ENCODE measurements at places on chromosomes 5 and 9. TPM values are rescaled to one million over a fixed set of nuclear protein-coding genes. Genes with fewer than 3 reads are reported as not detected.

RNF183 gene
- total RNA-seq, result not detected

DNA sequence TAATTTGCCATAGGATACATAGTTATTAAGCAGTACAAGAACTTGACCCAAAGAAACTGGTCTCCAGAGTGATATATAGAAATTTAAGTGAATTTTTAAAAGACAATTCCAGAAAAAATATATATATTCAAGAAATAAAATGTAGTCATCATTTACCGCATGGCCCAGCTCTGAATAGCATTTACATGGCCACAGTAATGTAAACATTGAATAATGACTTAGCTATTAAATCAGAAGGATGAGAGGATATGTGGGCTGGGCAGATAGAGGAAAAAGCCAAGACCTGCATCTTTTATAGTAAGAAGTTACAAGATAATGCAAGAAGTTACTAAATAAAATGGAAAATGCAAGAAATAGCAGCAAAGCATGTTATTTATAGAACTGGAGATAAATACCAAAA lies 405.2 kb upstream of the WWC1 start:
- DNase-seq, result peak; percentile 31

DNA sequence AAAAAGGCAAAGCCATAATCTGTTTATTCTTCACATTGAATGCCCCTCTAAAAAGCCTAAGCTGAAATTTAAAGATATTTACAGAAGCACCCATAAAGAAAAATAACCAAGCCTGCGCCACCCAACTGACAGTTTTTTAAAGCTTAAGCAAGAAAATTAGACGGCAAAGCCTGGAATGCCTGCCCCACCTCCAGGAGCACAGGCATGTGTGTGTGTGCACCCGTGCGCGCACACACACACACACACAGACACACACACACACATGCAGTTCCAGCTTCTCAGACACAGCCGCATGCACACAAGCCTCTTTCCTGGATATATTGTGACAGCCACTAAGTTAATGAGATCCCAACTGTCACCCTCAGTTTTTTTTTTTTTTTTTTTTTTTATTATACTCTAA lies 88.2 kb downstream of the FRMD3 start:
- no peak for DNase-seq

DNA sequence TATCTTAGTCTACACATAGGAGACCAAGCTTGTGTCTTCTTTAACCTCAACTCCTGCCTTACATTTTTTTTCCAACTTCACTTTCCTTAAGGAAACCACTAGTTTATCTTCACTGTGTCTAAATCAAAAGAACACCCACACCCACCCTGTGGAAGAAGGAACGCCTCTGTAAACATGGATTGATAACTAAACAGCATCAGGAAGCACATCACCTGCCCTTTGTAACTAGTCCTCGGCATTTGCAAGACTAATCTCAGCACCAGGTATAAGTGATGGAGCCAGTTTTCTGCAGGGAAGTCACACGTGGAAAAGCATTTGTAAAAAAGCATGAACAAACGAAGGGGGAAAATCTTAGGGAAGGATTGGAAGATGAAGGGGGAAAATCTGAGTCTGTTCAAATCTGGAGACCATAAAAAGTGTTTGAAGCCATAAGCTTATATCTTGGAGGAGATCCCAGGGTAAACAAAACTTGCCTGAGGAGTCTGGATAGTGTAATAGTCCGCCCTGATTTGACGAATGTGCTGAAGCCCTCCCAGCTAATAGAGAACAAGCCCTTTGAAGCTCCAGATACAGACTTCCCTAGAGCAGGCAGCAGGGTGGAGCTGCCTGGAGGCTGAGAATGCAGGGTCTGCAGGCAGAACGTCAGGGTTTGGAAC lies 117.3 kb upstream of the LHFPL2 start:
- no peak for DNase-seq

GRCh38 chr5:36777105-36777757 lies 99.3 kb upstream of the NIPBL start:
- DNase-seq, result peak; percentile 4

DNA sequence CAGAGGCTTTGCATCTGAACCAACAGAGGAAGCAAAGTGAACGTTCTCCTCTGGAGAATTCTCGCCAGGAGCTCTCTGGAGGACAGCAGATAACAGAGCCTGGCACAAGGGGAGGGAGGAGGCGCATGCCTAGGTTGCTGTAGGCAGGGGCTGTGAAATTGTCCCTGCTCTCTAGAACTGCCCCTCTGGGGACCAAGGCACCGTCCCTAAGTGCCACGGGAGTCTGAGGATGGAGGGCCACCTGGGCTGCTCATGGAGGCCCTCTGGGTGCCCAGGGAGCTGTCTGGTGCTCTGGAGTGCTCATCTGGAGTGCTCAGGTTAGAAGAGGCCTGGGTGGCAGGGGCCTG lies 77.6 kb downstream of the CACNA1B start:
- DNase-seq, result no peak

GRCh38 chr9:73023025-73023541 lies 70.2 kb upstream of the ALDH1A1 start:
- DNase-seq, result peak; percentile 50

GRCh38 chr5:132027027-132027426 lies 15.6 kb upstream of the ACSL6 start:
- no peak for DNase-seq

- DNase-seq, result no peak
Observed at GRCh38 chr5:149039506-149039905, 23.4 kb downstream of the SH3TC2 start.

DNA sequence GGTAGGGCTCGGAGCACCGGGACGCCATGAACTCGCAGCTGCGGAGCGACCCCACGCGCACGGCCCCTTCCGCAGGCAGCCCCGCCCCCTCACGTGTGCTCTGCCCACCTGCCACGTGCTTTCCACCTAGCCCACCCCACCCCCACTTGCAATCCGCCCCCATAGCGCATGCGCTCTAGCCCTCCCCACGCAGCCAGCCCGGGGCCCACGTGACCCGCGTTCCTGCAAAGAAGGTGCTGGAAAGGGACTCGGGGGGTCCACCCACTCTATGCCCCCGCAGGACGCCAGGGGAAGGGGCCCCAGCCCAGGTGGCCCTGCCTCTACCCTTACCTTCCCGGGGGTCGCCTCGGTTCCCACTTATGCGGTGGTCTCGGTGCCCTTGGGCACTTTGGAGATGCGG lies at the start of gene SOHLH1:
TSS of gene SOHLH1 (minus strand) at position 42 of the 400 bp plus-strand sequence. CDS start at position 28, 14 bp downstream.
- no peak for DNase-seq

GRCh38 chr9:20784196-20784595 lies 100.1 kb downstream of the FOCAD start:
- DNase-seq, result no peak

GRCh38 chr5:2742921-2743679 lies 8.4 kb downstream of the IRX2 start:
- DNase-seq, result no peak

DNA sequence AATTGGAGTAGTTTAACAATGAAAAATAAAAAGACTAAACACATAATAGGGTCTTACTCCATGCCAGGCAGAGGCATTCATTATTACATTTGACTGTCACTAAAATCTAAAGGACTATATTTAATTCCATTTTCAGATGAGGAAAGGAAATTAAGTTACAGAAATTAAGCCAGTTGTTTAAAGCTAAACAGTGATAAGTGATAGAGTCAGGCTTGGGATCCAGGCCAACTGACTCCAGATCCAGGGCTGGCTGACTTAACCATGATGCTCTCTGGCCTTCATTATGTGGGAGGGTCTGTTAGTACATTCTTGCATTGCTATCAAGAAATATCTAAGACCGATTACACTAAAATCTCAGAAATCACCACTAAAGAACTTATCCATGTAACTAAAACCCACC lies 107.2 kb downstream of the ARHGEF28 start:
- peak; percentile 30 for DNase-seq

DNA sequence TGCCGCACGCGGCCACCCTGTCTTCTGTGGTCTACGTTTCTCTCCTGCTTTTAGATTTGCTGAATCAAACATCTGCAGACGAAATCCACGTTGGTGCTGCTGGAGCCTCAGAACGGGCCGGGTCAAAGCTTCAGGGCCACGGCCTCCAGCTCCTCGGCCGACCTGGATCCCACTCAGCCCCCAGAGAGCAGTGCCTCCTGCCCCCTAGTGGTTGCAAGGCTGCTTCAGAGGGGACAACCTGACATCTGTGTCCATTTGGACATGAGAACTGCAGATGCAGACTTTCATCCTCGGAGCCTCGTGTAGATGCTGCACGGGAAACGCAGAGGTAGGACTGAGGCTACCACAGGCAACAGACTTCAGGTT lies 23.0 kb upstream of the SLC6A3 start:
- DNase-seq, result no peak

DNA sequence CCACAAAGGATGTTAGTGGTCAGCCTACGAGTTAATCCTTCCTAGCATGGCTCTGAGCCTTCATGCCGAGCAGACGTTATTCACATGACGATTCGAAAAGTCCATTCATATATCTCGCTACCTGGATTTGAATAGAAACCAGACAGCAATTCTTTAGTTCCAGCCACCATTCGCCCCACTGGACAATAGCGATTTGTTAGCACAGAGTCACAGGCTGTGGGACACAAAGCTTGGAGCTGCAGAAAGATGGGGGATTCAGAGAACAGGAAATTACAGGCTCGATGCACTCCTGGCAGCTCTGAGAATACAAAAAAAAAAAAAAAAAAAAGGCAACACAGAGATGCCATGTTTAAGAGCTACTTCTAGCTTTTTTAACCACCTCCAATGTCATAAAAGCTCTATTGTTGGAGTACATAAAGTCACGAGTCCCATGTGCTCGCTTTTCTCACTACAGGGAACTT lies 110.7 kb downstream of the NR6A1 start:
- DNase-seq, result peak; percentile 78

NME5 gene
- 2.9 TPM for total RNA-seq

DNA sequence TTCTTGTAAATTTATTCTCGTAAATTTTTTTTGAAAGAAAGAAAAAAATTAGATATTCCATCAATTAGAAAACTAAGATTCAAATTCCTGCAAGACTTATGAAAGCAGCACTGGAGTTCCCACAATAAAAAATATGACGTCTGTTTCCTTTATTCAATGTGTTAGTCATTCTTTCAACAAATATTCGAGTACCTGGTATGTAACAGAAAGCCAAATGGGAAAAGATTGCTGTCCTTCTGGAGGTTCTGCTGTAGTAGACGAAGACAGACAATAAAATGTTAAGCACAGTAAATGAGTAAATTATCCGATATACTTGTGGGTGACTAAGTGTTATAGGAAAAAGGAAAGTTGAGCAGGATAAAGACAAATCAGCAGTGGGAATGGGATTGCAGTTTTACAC lies 92.2 kb downstream of the ADAMTSL1 start:
- peak; percentile 93 for DNase-seq

DNA sequence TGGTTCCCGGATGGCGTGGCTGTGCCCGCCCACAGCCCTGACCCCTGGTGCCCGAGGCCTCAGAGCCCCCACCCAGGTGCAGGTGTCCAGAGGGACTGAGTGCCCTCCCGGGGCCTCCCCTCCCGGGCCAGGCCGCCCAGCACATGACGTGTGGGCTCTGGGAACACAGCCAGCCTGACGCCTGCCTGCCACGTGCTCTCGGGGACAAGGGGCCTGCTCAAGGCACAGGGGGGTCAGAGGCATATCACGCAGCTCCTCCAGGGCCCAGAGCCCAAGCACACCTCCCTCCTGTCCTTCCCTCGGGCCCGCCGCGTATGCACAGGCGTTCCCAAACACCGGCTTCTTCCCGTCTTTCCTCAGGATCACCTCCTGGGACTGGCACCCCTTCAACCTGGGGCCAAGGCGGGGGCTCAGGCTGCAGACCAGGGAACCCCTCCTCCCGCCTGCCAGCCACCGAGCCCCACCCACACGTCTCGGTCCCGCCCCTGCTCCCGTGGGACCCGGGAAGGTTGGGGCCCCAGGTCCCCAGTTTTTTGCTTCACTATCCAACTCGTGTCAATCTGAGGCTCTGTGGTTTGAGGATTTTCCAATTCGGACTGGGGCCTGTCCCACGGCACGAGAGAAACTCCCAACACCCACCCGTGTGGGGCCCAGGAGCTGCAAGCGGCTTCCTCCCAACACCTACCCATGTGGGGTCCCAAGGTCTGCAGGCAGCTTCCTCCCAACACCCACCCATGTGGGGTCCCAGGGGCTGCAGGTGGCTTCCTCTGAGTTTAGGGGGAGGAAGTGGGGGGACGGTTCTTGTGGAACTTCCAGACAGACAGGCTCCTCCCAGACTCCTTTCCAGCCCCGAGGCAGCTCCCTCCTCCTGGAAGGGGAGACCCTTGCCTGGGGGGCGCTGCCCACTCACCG lies 1.5 kb downstream of the LCN10 start:
- DNase-seq, result no peak

DNA sequence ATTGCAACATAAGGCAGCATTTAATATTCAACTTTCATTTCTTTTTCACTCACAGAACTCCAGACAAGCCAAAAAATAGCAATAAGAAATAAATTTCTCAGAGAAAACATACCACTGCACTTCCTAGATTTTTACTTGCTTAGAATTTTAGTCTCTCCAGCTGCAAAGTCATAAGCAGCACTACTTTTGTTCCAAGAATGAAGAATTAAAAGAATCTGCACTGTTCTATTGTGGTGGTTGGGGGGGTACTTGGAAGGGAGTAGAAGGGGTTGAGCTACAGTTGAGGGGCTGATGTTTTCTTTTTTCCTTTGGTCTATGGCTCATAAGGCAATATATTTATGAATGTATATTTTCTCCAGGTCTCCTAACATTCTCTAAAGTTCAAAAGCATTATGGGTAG lies 144.5 kb downstream of the KIAA0825 start:
- DNase-seq, result no peak

CRHBP gene
- total RNA-seq, result 4.7 TPM

CCDC192 gene
- total RNA-seq, result not detected

DNA sequence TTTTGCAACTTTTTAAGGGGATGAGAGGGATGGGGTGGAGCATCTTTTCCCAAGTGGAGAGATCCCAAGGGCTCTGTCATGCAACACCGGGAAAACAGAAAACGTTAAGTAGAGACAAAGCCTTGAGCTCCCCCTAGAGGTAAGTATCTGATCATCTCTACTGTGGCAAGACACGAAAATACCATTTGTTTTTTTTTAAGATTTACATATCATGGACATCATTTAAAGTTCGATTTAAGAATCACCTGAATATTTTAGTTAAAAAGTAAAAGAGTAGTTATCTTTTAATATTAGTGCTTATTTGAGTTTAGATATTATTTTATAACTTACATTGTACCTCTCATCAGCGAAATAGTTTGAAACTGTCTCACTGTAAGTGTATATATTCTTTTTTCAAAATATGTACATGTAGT lies 200.4 kb downstream of the LRRC70 start:
- peak; percentile 34 for DNase-seq

SOX30 gene
- 0.14 TPM for total RNA-seq

DNA sequence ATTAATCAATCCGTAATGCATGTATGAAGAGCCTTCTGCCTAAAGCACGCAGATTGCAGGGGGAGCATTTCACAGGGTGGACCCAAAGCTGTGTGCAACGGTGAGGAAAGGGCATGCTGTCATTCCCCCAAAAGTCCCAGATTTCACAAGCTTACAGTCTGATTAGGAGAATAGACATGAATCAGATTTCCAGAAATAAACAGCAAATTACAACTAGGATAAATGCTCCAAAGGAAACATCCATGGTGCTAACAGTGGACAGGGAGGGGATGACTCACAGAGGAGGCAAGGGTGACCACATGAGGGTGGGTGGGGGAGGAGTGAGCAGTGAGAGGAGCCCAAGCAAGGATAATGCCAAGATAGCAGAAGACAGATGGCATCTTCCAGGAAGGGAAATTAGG lies 258.4 kb upstream of the TAS2R1 start:
- DNase-seq, result peak; percentile 84

TMC1 gene
- total RNA-seq, result not detected

DMRTA1 gene
- 6.1 TPM for total RNA-seq

PCDHGA11 gene
- total RNA-seq, result 5.3 TPM

NIM1K gene
- 0.54 TPM for total RNA-seq

TMED7 gene
- 163 TPM for total RNA-seq

Measured in astrocyte (in vitro differentiated cells and primary cell).